ENCODE measurements at places on chromosomes 5 and 9.

GRCh38 chr5:1525624-1526189, 1.9 kb upstream of the LPCAT1 start:
- DNase-seq: no peak

DNA sequence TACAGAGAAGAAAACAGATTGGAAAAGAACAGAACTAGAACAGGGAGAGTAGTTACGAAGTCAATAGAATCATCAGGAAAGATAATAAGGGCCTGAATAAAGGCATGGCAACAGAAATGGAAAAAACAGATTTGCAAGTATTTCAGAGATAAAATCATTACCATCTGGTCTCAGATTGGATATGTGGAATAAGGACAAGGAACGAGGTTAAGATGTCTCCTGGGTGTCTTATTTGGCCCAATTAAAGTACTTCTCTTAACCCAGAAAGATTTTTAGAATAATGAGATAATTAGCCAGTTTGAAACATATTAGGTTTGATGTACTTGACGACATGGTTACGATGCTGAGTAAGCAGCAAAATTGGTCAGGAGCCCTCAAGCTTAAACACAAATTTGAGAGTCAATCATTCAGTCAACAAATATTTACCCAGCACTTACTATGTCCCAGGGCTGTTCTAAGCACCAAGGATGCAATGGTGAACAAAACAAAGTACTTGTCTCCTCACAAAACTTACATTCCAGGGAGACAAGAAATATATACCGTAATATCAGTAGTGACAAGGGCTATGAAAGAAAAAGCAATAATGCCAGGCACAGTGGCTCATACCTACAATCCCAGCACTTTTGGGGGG, 18.3 kb downstream of the RICTOR start:
- no peak for DNase-seq

GRCh38 chr5:140672455-140673186, 755 bp downstream of the DND1 start:
- no peak for DNase-seq

- DNase-seq: no peak
Observed at GRCh38 chr5:141973871-141974595, 5.1 kb downstream of the RNF14 start.

- DNase-seq: no peak
Observed at GRCh38 chr9:16915126-16915831, 44.8 kb upstream of the BNC2 start.

- DNase-seq: peak; percentile 63
Observed at GRCh38 chr5:122182491-122182921, 53.2 kb downstream of the ZNF474 start.

- no peak for DNase-seq
Observed at GRCh38 chr5:36744773-36745589, 131.6 kb upstream of the NIPBL start.

GRCh38 chr5:123451047-123451446, 27.8 kb upstream of the CEP120 start:
- no peak for DNase-seq

GRCh38 chr5:6574111-6574510, 58.7 kb downstream of the NSUN2 start:
- DNase-seq: no peak

DNA sequence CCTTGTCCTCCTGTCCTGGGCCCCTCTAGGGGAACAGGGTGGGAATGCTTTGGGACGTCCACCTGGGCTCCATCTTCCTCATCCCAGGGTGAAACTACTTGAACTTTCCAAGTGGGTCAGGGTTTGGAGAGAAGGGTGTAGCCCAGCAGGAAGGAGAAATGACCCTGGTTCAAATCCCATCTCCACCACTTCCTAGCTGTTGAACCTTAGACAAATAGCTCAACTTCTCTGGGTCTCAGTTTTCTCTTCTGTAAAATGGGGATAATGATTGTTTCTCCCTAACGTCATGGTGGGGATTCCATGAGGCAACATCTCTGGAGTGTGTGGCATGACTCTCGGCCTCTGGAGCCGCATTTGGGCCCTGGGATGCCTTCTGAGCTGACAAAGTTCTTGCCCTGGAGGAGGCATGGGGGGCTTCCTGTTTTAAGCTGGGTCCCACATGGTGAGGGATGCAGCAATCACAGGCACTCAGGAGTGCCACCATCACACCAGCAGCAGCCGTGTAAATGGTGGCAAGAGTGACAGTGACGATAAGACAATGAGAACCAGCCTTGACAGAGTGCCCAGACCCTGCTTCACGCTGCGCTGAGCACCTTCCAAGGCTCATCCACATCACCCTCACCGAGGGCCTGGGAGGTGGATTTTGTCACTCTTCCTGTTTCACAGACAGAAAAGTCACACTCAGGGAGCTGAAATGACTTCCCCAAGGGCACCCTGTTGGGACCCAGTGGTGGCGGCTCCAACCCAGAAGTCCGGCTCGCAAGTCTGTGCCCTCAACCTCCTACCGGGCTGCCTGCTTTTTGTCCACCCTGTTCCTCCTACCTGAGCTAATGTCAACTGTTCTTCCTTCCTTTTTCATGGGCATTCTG, 69.5 kb upstream of the IER5L start:
- no peak for DNase-seq

DNA sequence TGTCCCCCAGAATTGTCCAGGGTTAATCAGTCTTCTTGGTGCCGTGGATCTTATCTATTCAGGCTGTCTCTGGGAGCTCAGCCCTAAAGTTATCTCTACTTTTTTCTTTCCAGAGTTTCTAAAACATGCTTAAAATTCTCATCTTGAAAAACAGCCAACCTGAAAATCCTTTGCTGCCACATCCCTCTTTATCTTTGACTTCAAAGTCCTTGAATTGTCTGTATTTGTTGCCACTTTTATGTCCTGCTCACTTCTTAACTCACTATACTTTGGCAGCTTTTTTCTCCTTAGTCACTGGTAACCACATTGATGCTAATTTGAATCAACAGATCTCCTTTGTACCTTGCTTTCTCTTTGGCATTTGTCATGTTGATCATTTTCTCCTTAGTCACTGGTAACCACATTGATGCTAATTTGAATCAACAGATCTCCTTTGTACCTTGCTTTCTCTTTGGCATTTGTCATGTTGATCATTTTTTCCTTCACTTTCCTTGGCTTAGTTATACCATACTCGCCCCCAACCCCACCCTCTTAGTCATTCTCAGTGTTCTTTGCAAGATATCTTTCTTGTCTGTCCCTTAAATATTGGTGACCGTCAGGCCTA, 8.5 kb downstream of the DMXL1 start:
- no peak for DNase-seq

Data from kidney capillary endothelial cell (primary cell).